ENCODE measurements at places on chromosomes 2 and 18.

- H3K4me1 ChIP-seq = no peaks in the 10 kb centered on the region
- H3K27me3 ChIP-seq = peaks cover 5% of the 10 kb centered on the region
- DNase-seq = no peak
These were observed 265.3 kb downstream of the SETBP1 start for GRCh38 chr18:44945888-44946401.

DNA sequence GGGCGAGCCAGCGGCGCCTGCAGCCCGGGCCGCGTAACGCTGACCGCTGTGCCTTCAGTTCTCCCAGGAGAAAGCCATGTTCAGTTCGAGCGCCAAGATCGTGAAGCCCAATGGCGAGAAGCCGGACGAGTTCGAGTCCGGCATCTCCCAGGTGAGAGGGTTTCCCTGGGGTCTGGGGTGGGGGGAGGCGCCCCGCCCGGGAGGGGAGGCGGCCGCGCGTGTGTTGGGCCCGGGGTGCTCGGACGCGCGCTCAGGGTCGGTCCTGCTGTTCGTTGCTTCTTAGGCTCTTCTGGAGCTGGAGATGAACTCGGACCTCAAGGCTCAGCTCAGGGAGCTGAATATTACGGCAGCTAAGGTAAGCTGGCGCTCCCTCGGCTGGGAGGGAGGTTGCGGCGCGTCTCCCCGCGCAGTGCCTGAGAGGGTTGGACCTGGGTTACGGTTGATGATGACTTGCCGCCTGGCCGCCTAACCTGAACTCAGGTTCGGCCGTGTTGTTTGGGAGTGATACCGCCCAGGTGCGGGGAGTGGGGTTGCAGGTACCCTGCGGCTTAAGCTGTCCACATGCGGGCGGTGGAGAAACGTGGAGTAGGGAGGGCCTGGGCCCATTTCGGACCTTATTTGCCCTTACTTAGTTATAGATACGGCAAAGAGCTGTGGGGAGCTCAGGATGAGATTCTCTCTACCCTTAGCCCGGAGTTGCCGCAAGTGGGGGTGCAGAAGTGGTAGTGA lies 638 bp downstream of the RPS7 start:
- no peaks in the 10 kb centered on the region for H3K27me3 ChIP-seq
- DNase-seq = peak; percentile 12
- H3K4me3 ChIP-seq = peak overlapping the region; percentile 97
- peaks cover 44% of the 10 kb centered on the region for H3K4me1 ChIP-seq

- H3K4me3 ChIP-seq = no peak overlapping the region
- peaks cover 3% of the 10 kb centered on the region for H3K27me3 ChIP-seq
These were observed 64.5 kb downstream of the PARD6G start for GRCh38 chr18:80182855-80183254.

GRCh38 chr2:111209045-111209514 lies 88.4 kb downstream of the BCL2L11 start:
- no peak overlapping the region for H3K4me3 ChIP-seq
- DNase-seq = peak; percentile 33
- peaks cover 22% of the 10 kb centered on the region for H3K27me3 ChIP-seq
- no peak overlapping the region for H3K27ac ChIP-seq

- H3K36me3 ChIP-seq = no peaks in the 10 kb centered on the region
- no peak overlapping the region for H3K27ac ChIP-seq
- H3K27me3 ChIP-seq = peaks cover 4% of the 10 kb centered on the region
- DNase-seq = peak; percentile 83
- H3K4me1 ChIP-seq = peaks cover 5% of the 10 kb centered on the region
- peak overlapping the region; percentile 40 for H3K4me3 ChIP-seq
These were observed 3.4 kb upstream of the HS6ST1 start for GRCh38 chr2:128321784-128322714.

DNA sequence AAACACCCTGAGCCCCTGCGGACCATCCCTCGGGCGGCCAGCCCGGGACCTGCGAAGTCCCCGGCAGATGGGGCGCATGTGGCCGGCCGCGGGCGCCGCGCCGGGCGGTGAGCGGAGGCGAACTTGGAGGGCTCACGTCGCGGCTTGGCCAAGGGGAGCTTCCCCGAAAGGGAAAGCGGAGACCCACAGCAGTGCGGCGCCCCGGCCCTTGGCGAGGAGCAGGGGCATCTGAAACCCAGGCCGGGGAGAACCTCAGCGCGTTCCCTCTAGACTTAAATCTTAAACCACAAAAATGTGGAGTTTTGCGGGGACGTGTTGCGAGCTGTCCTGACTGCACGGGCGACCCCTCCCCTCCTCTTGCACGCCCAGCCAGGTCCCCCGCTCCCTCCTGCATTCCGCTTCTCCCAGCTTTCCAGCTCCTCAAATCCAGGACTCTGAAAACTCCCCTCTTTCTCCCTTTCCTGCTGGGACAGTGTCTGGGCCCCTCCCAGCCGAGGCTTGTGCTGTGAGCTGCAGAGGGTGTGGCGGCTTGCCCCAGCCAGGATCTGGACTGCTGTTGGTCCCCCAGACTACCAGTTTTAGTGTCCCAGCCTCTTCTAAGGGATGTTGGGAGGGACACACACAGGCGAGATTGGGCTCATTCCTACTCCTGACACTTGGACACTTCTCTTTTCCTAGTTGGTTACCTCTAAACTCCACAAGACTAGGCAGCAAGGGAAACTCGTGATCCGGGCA lies 1.3 kb downstream of the FMNL2 start:
- H3K4me3 ChIP-seq = peak overlapping the region; percentile 74
- no peak overlapping the region for H3K27ac ChIP-seq
- peaks cover 47% of the 10 kb centered on the region for H3K27me3 ChIP-seq

DNA sequence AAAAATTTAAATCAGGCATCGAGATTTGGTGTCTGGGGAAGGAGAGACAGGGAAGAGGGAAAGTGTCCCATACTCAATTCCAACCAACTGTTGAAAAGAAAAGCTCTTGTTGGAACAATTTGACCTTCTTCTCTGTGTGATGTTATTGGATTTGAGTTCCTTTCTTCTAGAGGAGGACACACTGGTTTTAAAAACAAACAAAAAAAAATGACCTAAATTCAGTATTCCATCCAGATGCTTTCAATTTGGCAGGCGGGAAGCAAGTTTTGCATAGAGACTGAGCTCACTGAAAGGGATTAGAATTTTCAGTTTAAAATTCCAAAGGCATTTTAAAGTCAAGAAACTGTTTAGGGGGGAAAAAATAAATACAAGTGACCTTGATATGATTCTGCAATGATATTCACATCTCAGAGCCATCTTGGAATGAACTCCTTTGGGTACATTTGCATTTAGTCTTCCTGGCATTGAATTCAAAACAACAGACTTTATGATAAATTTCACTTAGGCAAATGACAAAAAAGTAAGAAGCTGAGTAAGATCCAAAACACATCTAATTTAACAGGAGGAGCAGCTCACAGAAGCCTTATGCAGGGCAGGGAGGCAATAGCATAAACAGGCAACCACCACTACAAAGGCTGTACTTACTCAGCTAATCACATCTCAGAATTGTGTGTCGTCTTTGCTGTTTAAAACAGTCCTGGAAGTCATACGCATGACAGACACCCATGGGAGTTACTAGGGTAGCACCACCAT lies 126.8 kb downstream of the CDH20 start:
- no peak overlapping the region for H3K4me3 ChIP-seq
- no peak for DNase-seq
- no peaks in the 10 kb centered on the region for H3K27me3 ChIP-seq
- H3K4me1 ChIP-seq = no peaks in the 10 kb centered on the region
- H3K27ac ChIP-seq = no peak overlapping the region
- H3K36me3 ChIP-seq = no peaks in the 10 kb centered on the region

- no peaks in the 10 kb centered on the region for H3K27me3 ChIP-seq
- no peaks in the 10 kb centered on the region for H3K4me1 ChIP-seq
- no peaks in the 10 kb centered on the region for H3K36me3 ChIP-seq
- DNase-seq = no peak
- no peak overlapping the region for H3K4me3 ChIP-seq
These were observed 33.9 kb upstream of the DOCK10 start for GRCh38 chr2:225076125-225076524.

DNA sequence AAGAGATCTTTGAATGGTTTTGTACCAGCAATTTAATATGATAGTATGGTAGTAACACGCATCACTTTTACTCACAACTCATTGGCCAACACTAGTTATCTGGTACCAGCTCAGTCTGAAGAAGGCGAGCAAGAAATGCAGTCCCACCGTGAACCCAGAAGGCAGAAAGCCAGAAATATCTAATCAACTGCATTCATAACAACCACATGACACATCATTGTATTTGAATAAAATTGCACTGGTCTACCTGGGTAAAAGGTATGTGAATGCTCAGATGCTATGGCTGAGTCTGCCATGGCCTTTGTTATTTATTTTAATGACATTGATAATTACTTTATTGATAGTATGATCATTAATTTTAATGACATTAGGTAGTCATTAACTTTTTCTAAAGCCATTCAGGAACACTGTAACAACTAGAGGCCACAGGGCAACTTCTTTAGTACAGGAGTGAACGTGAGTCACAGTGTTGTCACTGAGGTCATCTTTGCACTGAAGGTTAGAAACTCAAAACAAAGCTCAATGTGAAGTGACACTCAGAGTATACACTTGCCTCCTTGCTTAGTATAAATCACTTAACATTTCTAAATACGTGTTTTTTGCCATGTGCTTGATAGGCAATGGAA lies 475.6 kb upstream of the TNP1 start:
- no peak for DNase-seq
- no peaks in the 10 kb centered on the region for H3K4me1 ChIP-seq
- no peaks in the 10 kb centered on the region for H3K27me3 ChIP-seq
- no peak overlapping the region for H3K27ac ChIP-seq

- peaks cover 53% of the 10 kb centered on the region for H3K27me3 ChIP-seq
- no peak overlapping the region for H3K27ac ChIP-seq
- no peaks in the 10 kb centered on the region for H3K4me1 ChIP-seq
- H3K36me3 ChIP-seq = no peaks in the 10 kb centered on the region
These were observed 1.6 kb downstream of the SCTR start for GRCh38 chr2:119522671-119523070.

GRCh38 chr2:3024401-3024935 lies 353.1 kb downstream of the EIPR1 start:
- H3K27me3 ChIP-seq = no peaks in the 10 kb centered on the region
- DNase-seq = no peak
- H3K4me3 ChIP-seq = no peak overlapping the region
- no peak overlapping the region for H3K27ac ChIP-seq
- H3K36me3 ChIP-seq = no peaks in the 10 kb centered on the region

GRCh38 chr18:62182220-62182619 lies 4.6 kb downstream of the PIGN start:
- no peak for DNase-seq
- no peaks in the 10 kb centered on the region for H3K36me3 ChIP-seq
- no peak overlapping the region for H3K4me3 ChIP-seq
- H3K27me3 ChIP-seq = no peaks in the 10 kb centered on the region
- no peak overlapping the region for H3K27ac ChIP-seq

DNA sequence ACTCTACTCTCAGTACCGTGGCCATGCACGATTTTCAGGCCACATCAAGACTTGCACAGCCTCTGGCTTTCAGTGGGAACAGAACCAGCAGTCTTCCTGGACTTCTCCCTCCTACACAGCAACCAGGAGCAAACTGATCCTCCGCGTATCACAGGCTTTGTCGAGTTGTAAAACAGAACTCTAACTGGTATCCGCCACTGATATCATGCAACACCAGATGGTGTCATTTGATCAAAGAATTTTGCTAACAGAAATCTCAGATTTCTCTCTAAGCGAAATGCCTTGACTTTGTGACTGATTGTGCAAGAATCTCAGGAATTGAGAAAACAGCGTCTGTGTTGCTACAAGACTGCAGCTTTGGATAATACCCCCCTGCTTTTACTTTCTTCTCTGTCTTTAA lies 85.7 kb downstream of the COPS8 start:
- H3K36me3 ChIP-seq = no peaks in the 10 kb centered on the region
- H3K4me1 ChIP-seq = no peaks in the 10 kb centered on the region
- peaks cover 16% of the 10 kb centered on the region for H3K27me3 ChIP-seq
- H3K27ac ChIP-seq = no peak overlapping the region

GRCh38 chr18:60892441-60892840 lies 440.8 kb upstream of the CDH20 start:
- H3K27me3 ChIP-seq = no peaks in the 10 kb centered on the region
- no peaks in the 10 kb centered on the region for H3K4me1 ChIP-seq
- DNase-seq = no peak
- no peak overlapping the region for H3K4me3 ChIP-seq
- no peaks in the 10 kb centered on the region for H3K36me3 ChIP-seq

- no peaks in the 10 kb centered on the region for H3K27me3 ChIP-seq
- no peak for DNase-seq
- no peak overlapping the region for H3K27ac ChIP-seq
- peaks cover 8% of the 10 kb centered on the region for H3K36me3 ChIP-seq
These were observed 69.6 kb downstream of the APLF start for GRCh38 chr2:68537011-68537410.

GRCh38 chr2:233474308-233475160 lies 92.0 kb downstream of the USP40 start:
- H3K4me1 ChIP-seq = no peaks in the 10 kb centered on the region
- no peak for DNase-seq
- no peak overlapping the region for H3K4me3 ChIP-seq
- peaks cover 31% of the 10 kb centered on the region for H3K36me3 ChIP-seq

GRCh38 chr2:190766595-190766994 lies 114.0 kb upstream of the GLS start:
- peaks cover 33% of the 10 kb centered on the region for H3K4me1 ChIP-seq
- no peak overlapping the region for H3K4me3 ChIP-seq
- no peaks in the 10 kb centered on the region for H3K36me3 ChIP-seq
- no peak for DNase-seq

DNA sequence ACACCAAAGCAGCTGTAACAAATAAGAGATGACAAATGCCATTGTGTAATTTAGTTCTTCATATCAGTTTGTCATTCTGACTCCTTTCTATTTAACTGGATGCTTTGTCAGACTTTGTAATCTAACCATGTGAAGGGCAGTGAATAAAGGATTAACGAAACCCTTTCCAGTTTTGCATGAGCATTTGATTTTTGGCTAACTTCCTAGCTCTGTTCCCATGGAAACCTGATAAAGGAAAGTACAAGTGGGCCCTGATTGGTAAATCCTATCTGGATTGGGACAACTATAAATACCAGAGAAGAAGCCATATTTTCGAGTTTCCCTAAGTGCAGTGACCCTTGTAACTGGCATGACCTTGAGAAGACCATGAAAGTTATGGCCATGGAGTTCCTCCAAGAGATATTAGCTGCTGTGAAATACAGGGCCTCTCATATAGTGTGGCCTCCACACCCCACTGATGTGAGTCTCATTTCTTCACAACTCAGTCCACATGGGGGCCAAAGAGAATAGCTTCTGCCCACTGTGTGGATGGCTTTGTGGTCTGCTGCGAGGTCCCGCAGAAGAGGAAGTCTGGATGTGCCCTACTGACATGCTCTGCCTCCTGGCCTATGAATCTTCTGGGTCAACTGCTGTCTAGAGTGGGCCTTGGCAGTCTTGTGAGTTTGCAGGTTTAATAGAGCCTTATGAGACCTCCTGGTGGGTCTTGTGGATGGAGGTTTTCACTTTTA lies 38.2 kb upstream of the CYP1B1 start:
- H3K4me1 ChIP-seq = peaks cover 10% of the 10 kb centered on the region
- no peak for DNase-seq

GRCh38 chr18:62768558-62768943 lies 53.2 kb downstream of the PHLPP1 start:
- no peak overlapping the region for H3K27ac ChIP-seq
- no peak overlapping the region for H3K4me3 ChIP-seq
- no peaks in the 10 kb centered on the region for H3K27me3 ChIP-seq
- H3K36me3 ChIP-seq = peaks cover 6% of the 10 kb centered on the region
- peaks cover 24% of the 10 kb centered on the region for H3K4me1 ChIP-seq
- no peak for DNase-seq
